Hypothalamus (tissue), 51 donors: ENCODE measurements at places on chromosomes 2 and 18.

GRCh38 chr2:142088058-142088568 is 42.7 kb downstream of the LRP1B start:
- no peak for DNase-seq

GRCh38 chr2:3377279-3377611 is 373 bp downstream of the EIPR1 start:
- no peak for DNase-seq

GRCh38 chr2:99940963-99941362 is 201.4 kb downstream of the AFF3 start:
- no peak for DNase-seq

DNA sequence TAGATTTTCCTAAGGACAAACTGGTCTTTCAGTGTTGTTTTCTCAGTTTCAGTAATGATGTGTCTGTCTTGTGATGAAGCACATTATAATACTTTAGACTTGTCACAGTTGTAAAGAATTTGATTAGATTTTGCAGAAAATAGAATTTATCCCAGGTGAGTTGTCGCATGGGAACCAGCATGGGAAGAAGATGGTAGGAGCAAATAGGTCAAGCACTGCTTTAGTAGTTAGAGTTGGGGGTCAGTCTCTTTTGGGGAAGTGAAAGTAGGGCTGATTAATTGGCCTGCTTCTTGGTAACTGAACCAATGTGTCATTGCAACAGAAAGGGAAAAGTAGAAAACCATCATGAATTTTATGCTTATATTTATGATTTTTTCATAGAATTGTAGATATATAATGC is 153.2 kb upstream of the MYO3B start:
- no peak for DNase-seq

DNA sequence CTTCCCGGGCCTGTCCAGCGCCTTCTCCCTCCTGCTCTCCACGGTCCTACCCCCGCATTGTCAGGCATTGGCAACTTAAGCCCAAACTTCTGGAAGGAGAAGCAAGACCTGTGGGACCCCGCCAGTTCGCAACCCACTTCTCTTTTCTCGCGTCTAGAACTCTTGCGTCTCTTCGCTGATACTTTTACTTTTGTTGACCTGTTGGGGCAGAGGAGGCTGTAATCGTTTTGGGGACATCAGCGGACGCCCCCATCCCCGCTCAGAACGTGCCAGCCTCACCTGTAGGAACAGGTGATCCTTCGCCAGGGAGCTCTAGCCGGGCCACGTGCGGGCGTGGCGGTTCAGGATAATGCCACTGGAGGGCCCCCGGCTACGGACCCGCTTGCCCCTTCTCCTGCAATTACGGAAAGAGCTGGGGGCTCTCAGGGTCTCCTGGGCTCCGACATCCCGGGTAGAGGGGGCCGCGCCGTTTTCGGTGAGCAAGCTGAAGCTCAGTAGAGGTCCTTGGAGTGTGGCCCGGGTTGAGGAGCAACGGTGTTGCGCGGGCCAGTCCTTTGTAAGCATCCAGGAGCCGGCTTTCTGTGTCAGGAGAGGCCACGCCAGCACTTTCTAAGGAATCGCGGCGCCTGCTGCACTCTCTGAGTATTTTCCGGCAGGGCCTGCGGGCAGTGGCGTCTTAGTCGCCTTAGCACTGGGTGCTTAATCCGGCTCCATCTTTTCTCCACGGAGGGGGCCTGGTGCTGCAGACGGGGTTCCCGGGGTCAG is 1.6 kb downstream of the MTCL1 start:
- DNase-seq, result no peak

- DNase-seq, result no peak
These were observed 7.5 kb downstream of the MAL start for GRCh38 chr2:95032868-95033603.

GRCh38 chr2:172968061-172968469 is 107.6 kb upstream of the MAP3K20 start:
- no peak for DNase-seq

DNA sequence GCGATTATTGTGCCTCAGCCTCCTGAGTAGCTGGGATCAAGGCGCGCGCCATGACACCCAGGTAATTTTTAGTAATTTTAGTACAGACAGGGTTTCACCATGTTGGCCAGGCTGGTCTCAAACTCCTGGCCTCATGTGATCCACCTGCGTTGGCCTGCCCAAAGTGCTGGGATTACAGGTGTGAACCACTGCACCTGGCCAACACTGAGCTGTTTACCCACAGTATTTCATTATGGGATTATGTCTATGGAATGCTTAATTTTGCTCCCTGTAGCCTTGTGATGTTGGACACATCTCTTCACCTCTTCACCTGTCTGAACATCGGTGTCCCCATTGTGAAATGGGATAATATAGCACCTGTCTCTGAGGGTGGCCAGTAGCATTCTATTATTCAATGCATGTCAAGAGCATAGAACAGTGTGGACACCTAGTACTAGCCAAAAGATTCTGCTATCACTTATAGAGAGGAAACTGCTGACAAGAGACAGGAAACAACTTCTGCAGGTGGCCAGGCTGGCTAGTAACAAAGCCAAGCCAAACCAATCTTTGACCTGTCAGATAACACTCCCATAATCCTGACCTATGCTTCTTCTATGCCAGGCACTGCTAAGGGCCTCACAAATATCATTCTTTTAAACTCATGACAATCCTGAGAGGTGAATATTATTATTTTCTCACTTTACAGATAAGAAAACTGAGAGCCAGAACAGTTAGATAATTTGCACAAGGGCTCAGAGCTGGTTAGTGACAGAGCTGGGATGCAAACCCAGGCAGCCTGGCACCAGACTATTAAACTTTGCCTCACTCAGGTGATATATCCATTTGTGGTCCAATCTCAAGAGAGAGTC is 29.4 kb upstream of the REEP1 start:
- DNase-seq, result no peak

- no peak for DNase-seq
These were observed 162.9 kb upstream of the AGAP1 start for GRCh38 chr2:235330775-235331451.

DNA sequence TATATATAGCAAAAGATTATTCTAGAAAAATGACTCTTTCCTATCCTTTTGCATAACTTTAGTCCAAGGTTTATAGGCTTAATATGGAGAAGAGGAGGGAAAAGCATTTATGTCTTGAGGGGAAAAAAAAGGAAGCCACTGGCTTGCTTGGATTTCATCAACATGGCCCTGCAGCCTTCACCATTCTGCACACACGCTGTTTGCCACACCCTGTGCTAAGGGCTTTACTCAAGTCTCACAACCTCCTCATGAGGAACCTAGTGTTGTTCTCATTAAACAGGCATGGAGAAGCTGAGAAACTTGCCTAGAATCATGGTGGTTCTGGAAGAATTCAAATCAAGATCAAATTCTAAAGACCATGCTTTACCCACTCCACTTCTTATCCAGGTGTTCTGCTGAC is 117.3 kb upstream of the TTC39C start:
- no peak for DNase-seq

DNA sequence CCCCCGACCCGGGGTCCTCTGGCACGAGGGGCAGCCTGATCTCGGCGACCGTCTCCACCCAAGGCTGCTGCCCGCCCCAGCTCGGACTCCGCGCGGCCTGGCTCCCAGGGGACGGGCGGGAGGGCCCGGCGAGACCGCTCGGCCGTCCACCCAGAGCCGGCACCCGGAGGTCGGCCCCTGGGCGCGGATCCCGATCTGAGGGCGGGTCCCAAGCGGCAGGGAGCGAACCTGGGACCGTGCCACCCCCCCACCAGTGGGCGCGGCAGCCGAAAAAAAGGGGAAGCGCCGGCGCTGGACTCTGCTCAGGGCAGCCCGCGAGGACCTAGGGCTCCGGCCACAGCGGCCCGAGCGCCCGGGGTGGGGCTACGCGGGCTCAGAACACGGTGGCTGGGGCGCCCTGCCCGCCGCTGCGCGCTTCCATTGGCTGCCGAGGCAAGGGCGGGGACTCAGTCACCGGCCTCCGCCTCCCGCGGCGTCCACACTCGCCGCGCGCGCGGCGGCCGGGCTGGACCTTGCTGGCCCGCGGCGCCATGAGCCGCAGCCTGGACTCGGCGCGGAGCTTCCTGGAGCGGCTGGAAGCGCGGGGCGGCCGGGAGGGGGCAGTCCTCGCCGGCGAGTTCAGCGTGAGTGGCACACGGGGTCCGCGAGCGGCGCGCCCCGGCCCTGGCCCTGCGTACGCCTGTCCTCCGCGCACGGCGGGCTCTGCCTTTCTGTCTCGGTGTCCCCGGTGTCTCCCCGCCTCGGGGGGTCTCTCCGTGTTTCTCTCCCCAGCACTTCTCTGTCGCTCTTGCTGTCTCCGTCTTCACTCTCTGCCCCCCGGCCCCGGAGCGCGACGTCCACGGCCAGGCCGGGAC is at the start of gene PTPN18:
Gene PTPN18, plus strand, starts transcription at position 479 of the 854 bp plus-strand sequence. Its CDS starts 52 bp downstream, at position 531.
- peak; percentile 74 for DNase-seq

DNA sequence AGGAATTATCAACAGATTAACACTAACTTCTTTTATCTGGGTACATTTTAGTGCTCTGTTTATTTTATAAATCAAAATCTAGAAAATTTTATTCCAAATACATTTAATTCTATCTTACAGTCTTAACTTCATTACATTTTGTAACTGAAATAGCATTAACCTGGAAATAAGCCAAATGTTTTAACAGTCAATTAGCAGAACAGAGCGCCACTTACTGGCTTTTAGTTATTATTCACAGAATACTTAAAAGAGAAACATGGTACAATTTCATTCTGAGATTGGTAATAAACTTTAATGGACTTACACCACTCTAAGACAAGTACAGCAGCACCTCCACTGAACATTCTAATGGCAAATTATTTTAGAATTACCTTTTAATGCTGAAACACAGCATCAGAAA is 38.6 kb downstream of the SS18 start:
- no peak for DNase-seq

GRCh38 chr2:137525132-137525531 is 439.1 kb upstream of the HNMT start:
- no peak for DNase-seq

- no peak for DNase-seq
These were observed 29.5 kb upstream of the BZW1 start for GRCh38 chr2:200782251-200782650.

- no peak for DNase-seq
These were observed 19.8 kb downstream of the CCT7 start for GRCh38 chr2:73253901-73254300.

DNA sequence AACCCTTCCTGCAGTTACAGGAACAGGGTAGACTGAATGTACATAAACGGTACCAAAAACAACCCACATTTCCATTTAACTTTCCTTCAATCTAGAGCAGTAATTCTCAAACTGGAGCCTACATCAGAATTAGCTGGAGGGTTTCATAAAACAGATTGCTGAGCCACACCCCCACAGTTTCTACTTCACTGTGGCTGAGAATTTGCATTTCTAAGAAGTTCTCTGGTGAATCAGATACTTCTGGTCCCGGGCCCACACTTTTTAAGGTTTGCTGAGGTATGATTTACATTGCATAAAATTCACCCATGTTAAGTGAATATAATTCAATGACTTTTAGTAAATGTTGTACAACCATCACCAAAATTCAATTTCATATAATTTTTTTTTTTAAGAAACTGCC is 113.7 kb downstream of the SRBD1 start:
- DNase-seq, result no peak

GRCh38 chr2:144452169-144452988 is 67.5 kb downstream of the ZEB2 start:
- no peak for DNase-seq

GRCh38 chr2:38835990-38836389 is 39.7 kb downstream of the DHX57 start:
- no peak for DNase-seq

GRCh38 chr2:142758973-142759372 is 118.5 kb upstream of the KYNU start:
- DNase-seq, result no peak

DNA sequence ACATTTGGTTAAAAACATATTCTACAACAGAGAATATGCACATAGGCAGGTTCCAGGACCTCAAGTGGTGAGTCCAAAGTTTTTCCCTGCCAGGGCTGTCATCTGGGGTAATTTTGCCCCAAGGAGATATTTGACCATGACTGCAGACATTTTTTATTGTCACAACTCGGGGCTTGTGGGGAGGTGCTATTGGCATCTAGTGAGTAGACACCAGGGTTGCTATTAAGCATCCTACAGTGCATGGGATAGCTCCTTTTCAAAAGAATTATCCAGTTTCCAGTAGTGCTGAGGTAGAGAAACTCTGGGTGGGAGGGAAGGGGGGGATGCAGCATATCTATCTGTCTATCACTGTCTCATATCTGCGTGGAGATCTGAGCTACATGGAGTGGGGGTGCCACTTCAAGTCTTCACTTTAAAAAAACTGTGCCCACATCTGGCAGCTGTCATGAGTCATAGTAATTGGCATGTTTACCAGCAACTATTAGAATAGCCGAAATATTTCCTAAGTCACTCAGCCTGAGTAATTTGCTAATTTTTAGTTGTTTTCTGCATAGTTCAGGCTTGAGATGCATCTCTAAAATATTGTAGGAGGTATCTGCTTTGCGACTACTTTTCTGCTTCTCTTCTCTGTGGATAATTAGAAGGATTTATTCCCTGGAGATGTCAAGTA is 254.0 kb upstream of the RBMS1 start:
- no peak for DNase-seq

- no peak for DNase-seq
These were observed 325.4 kb upstream of the LINC00305 start for GRCh38 chr18:64474255-64474654.

GRCh38 chr2:8176887-8177286 is 505.0 kb upstream of the ID2 start:
- no peak for DNase-seq

DNA sequence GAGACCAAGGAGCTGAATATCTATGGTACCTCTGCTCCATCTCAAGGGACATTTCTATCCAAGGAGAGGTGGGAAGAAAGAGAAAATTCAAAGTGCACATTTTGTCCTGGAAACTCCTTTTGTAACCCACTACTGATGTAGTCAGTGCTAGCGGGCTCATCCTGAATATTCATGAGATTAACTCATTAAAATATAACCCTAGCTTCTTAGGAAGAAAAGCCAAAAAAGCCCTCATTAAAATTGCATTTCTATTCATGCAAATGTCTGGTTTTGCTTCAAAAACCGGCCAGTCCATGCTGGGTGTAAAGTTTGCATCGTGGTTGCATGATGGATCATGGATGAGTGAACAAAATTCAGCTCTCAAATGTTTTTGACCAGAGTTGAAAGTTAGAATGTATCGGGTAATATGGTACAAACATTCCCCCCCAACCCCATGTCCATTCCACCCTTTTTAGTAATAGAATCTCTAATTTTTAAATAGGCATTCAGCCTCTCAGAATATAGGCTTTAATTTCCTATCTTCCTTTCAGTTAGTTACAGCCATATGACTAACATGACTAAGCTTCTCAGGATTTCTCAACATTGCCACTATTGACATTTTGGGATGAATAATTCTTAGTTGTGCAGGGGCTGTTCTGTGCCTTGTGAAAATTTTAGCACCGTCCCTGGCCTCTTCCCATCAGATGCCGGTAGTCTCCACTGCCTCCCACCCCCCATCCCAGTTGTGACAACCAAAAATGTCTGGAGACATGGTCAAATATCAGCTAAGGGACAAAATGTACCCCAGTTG is 104.2 kb upstream of the RND3 start:
- no peak for DNase-seq

- DNase-seq, result no peak
These were observed 7.7 kb downstream of the SGO2 start for GRCh38 chr2:200533754-200534153.
